Omental fat pad (tissue), 4 donors: ENCODE measurements at places on chromosomes 16 and 17. TPM values are rescaled to one million over a fixed set of nuclear protein-coding genes. Genes with fewer than 3 reads are reported as not detected.

DNA sequence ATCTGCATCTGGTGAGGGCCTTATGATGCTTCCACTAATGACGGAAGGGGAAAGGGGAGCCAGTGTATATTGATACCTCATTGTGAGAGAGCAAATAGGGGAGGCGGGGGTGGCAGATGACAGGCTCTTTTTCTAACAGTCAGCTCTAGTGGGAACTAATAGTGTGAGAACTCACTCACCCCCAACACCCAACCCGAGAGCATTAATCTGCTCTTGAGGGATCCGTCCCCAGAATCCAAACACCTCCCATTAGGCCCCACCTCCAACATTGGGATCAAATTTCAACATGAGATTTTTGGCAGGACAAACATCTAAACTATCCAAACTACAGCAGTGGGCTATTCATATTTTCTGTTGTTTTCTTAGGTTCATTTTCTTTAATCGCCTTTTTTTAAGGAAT lies 54.4 kb downstream of the BPTF start:
- DNase-seq: no peak

GRCh38 chr17:79728908-79729471 lies 1.8 kb upstream of the ENPP7 start:
- no peak for DNase-seq

GRCh38 chr17:1936766-1937165 lies 88.4 kb downstream of the RTN4RL1 start:
- DNase-seq: no peak

The C1QTNF1 gene
- total RNA-seq: 438 TPM
